Stimulated activated CD8-positive, alpha-beta memory T cell treated with anti-CD3 and anti-CD28 coated beads, Interleukin-2, amount 100 ng/mL, for 1 hour (primary cell): ENCODE measurements at places on chromosomes 4 and X.

DNA sequence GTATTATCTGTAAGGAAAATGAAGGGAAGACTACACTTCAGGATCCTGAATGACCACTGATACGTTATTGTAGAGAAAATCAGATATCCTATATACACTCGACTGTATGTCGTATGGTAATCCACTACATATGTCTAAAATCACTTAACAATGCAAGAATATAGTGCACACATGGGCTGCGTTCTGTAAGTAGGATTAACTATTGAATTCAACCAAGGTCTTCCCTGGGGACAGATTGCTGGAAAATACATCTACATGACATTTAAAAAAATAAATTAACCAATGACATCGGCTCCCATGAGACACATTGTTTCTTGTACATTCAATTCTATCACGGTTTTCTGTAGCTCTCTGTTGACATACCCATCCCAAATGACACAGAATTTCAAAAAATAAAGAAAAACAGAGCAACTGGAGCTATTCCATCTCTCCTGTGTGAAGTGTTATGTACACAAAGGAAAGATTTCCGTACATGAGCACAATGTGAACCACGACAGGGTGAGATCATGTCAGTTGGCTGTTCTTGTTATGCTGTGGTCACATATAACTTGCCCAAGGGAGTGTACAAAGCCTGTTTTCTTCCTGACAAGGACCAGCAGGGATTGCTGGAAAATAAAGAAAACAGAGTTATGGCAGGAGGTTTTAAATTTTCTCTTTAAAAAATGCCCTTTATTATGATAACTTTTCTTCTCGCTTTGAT, 6.1 kb downstream of the ENOX2 start:
- DNase-seq = no peak

DNA sequence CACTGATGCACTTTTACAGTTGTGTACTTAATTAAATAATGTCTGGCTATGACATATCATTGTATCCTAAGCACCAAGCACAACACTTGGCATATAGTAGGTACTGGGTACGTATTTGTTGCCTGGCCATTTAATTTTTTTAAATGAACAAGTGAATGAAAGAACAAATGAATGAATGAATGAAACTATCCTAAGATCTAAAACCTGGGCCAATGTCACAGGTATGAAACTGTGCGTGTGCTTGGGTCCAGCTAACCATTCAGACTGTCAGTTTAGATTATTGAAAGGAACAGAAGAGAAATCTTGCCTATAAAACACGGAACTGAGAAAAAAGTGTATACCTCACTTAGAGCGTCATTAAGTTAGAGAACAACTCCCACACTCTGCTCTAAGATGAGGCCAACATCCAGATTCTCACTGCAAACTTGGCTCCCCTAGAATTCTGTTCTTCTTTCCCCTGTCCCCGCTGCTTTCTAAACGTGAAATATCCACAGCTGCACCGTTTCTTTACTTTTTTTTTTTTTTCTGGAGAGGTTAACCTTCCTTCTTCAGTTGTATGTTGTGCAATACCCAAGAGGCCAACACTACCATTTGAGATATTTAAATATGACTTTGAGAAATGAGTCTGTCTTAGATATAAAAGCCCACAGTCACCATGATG, 17.3 kb upstream of the SEL1L3 start:
- no peak for DNase-seq

DNA sequence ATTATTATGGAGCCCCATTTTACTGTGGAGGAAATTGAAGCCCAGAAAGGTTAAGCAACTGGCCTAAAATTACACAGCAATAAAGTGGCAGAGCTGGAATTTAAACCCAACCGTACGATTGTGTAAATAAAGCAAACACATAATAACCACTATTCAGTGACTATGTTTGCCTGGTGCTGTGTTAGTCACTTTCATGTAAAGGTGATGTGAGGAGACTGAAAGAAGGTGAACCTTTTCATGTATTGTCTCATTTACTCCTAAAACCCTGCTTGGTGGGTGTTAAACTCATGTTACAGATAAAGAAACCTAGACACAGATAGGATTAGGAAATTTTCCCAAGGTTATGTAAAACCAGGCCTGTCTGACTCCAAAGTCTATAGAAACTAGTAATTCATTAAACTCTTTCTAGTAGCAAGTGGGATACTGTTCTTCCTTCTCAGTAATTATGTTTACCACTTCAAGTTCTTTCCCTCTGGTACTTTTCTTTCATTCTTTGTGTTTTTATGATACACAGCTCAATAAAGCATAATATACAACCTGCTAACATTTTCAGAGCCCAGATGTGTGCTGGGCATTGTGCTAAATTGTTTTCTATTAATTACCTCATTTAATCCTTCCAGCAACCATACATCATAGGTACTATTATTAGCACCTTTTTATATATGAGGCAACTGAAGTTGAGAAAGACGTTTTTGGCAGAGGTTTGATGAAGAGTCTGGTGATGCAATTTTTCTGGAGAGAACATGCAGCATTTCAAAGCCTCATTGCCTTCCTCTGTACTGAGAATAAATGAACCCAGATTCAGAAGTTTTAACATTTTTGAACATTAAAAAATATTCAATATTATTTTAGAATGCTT, 202.7 kb downstream of the SPRY1 start:
- no peak for DNase-seq

DNA sequence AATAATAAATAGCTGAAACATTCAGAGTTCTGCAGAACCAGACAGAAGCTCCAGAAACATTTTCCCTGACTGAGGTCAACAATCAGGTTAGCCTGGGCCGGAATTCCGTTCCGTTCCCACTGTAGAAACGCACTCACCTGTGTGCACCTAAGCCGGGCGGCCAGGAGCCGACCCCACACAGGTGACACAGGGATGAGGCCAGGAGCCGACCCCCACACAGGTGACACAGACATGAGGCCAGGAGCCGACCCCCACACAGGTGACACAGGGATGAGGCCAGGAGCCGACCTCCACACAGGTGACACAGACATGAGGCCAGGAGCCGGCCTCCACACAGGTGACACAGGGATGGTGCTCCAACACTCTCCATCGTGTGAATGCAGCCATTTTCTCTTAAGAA, 21.9 kb downstream of the FAT1 start:
- DNase-seq = no peak

DNA sequence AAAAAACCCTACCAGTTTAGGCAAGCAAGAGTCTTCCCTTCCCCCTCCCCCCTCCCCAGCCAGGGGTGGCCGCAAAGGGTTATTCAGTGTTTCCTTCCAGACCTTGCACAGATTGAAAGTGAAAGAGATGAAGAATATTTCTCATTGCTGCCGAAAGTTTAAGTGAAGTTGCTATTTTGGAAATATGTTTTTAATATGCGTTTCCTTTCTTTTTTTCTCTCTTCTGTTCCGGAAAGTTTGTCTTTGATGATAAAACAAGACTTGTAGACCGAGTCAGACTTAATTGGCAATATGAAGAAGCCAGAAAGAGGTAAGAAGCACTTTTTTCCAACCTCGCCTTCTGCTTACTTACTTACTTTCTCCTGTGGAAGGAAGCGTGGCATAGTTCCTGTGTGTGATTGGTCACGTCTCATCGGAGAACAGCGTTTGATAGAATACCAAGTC, 58.5 kb upstream of the CLCN4 start:
- peak; percentile 28 for DNase-seq

DNA sequence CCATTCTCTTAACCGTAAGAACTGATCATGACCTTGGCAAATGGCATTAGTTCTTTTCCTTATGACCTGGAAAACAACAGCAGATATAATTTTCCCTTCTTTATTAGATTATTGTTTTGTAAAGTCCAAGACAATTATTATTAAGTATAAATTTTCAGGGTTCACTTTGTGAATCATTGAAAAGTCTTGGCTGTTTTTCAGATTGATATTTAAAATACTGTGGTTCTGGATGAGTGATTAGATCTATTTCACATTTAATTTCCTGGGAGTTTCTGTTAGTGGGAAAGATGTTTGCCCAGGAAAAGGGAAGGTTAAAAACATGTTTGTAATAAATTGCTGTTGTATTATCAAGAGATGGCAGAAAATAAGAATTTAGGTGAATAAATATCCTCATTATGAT, 194.9 kb downstream of the TLL1 start:
- no peak for DNase-seq

- no peak for DNase-seq
Measured at GRCh38 chr4:189136462-189136861, 804.2 kb upstream of the FRG1 start.

DNA sequence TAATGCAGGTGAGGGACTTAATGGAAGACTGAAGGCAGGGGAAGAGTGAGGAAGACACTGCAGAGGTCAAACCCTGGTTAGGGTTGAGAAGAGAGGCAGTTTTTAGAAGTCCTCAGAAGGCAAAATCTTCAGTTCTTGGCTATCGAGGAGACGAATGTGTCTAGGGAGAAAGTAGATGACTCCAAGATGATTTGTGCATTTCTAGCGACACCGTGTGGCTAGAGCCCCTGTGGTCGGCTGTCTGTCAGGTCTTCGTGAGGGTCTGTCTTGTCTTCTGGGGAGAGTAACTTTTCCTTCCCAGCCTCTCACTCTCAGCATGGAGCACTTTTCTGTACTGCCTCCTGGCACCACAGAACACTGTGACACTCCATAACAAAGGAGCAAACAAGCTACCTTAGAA, 458.1 kb downstream of the STIM2 start:
- DNase-seq = no peak

DNA sequence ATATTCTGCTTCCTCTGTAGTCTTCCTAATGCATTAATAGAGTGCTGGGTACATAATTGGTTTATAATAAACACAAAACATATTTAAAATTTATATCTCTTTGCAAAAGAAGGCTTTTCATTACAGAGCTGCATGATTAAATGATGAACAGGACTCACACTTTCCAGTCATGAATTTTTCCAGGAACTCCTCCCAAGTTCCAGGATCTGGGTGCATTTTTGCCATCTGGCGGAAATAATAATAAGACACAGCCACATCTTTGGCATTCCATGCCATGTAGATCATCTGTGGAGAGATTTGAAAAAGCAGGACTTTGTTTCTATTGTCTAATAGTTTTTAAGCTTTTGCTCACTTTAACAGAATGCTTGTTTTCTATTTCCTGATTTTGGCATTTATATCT, 40.2 kb upstream of the SULT1B1 start:
- DNase-seq = no peak

- DNase-seq = no peak
Measured at GRCh38 chr4:110477836-110478235, 1.9 kb downstream of the ENPEP start.

DNA sequence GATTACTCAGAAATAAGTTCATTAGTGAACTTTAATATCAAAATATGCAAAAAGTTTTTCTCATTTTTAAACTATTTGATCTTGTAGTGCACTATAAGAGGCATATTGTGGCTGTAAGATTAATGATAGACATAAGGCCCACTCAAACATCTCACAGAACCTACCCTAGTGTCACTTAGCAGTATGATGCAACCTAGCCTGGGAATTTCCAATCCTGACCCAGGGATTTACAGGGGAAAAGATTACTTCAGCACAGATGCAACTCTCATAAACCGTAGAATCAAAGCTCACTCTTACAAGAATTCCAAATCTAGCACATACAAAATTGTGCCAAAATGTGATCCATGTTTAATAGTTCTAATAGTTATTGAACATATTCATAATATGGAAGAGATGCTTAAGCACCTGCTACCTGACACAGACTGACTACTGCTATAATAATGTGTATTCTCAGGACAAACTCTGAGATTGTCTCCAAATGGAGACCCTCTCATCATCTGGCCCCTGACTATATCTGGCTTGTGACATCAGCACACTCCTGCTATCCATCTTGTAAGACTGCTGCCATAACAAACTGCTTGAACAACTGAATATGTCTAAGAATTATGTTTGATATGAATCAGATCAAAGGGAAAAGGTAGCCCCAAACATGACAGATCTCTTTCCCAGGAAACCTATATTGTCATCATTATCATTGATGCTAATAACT, 271.9 kb downstream of the PABPC4L start:
- DNase-seq = no peak

- no peak for DNase-seq
Measured at GRCh38 chrX:139106069-139106468, 394.6 kb upstream of the FGF13 start.

- no peak for DNase-seq
Measured at GRCh38 chrX:9867226-9867625, 81.0 kb downstream of the SHROOM2 start.

DNA sequence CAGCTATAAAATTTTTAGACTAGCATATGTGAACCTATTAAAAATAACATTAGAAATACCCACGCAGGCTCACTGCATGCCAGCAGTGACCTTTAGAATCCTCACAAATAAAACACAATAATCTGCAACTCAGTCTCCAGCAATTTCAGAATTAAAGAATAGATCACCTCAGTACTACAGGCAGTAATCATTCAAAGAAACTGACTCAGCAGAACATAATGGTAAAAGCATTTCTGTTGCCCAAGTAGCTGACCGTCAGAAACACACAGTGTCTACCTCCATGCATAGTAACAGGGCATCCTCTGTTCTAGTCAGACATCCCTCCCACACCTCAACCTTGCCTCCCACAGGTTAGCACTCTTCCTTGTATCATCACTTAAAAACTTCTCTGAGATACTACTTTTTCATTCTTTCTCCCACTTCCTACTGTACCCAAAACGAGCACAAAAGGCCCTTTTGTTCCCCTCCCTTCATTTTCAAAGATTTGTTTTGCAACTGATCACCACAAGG, 65.7 kb upstream of the BEND2 start:
- no peak for DNase-seq

DNA sequence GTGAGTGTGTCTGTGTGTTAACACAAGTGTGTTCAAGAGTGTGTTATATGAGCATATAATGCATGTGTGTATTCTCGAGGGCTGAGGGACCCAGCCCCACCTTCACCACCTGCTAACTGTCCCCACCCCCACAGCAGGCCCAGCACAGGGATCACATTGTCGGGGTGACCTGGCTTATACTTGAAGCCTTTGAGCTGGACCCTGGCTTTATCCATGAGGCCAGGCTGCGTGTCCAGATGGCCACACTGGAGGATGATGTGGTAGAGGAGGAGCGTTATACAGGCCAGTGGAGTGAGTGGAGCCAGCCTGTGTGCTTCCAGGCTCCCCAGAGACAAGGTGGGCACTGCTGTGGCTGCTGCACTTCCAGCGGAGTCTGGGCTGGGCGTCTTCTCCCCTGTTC, 7.6 kb downstream of the IL9R start:
- DNase-seq = no peak

GRCh38 chr4:16443504-16444088, 217.3 kb upstream of the TAPT1 start:
- no peak for DNase-seq

DNA sequence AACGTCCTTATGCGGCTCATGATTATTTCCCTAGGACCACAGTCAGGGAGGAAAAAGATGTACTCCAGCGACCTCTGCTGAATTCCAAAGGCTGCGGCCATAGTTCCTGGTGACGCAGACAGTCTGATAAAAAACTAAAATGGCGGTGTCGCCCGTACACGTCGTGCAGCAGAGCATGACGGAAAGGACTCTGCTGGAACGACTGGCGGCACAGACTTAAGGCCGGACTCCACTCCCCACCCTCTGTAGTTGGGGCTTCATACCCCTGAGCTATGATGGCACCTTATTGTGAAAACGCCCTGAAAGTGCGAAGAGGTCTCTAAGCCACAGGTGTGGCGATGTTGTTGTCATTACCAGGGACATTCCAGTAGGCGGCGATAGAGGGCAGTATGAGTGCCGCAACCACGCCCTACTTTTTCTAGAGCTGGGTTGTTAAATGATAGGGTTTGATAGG, 90.0 kb upstream of the EDA2R start:
- no peak for DNase-seq
